K562 (cell line): ENCODE measurements at places on chromosomes 3 and 15.

GRCh38 chr15:80557441-80558234 is 137.5 kb upstream of the ABHD17C start:
- no peak for DNase-seq

GRCh38 chr15:38782156-38782555 is 217.5 kb upstream of the RASGRP1 start:
- no peak for DNase-seq

DNA sequence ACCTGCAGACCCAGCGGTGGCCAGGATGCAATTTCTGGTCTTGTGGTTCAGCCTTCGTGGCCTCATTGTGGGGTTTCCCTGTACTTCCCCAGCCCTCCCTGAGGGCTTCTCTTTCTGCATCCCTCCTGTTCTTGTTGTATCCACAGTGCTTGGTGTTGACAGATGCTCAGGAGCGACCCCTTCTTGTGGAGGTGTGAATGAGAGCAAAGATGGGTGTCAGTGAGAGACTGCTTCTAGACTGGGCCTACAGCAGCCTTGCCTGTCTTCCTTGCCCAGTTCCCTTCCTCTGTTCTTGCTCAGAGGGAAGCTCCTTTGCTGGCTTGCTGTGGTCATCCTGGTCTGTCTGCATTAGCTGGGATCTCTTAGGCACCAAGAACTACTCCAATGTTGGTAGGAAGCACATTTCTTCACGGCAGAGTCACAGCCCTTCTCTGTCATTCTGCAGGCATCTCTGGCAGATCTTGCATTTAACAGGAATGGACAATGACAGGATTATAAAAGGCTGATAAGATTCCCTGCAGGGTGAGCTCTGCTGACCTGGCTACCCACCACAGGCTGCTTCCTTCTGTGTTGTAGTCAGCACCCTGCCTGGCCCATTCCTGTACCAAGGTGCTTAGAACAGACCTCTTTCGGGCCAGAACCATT is 317.8 kb upstream of the C2CD4B start:
- peak; percentile 35 for DNase-seq

DNA sequence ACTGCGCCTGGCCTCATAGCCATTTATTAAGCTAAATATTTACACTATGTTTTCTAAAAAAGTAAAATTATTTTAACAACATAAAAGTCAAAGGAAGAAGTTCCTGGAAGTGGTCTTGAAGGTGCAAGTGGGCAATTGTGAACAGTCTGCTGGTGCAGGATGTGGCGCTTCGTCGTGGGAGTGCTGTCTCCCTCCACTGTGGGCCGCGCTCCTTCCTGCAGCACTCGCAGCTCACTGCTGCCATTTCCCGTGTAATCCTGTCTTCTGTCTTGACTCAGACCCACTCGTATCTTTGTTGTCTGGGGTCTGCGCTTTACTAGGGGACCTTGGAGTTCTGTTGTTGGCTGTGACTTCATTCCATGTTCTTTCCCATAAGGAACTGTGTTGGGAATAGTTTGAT is 56.3 kb downstream of the APBA2 start:
- DNase-seq, result no peak

GRCh38 chr15:30919877-30920550 is 16.3 kb downstream of the FAN1 start:
- no peak for DNase-seq

- DNase-seq, result no peak
These were observed 12.2 kb downstream of the RNF123 start for GRCh38 chr3:49701388-49702077.

GRCh38 chr3:73018790-73019441 is 22.3 kb downstream of the PPP4R2 start:
- no peak for DNase-seq

GRCh38 chr3:71998995-71999673 is 214.2 kb upstream of the PROK2 start:
- DNase-seq, result no peak

GRCh38 chr3:157859541-157859940 is 246.7 kb downstream of the SHOX2 start:
- DNase-seq, result no peak

DNA sequence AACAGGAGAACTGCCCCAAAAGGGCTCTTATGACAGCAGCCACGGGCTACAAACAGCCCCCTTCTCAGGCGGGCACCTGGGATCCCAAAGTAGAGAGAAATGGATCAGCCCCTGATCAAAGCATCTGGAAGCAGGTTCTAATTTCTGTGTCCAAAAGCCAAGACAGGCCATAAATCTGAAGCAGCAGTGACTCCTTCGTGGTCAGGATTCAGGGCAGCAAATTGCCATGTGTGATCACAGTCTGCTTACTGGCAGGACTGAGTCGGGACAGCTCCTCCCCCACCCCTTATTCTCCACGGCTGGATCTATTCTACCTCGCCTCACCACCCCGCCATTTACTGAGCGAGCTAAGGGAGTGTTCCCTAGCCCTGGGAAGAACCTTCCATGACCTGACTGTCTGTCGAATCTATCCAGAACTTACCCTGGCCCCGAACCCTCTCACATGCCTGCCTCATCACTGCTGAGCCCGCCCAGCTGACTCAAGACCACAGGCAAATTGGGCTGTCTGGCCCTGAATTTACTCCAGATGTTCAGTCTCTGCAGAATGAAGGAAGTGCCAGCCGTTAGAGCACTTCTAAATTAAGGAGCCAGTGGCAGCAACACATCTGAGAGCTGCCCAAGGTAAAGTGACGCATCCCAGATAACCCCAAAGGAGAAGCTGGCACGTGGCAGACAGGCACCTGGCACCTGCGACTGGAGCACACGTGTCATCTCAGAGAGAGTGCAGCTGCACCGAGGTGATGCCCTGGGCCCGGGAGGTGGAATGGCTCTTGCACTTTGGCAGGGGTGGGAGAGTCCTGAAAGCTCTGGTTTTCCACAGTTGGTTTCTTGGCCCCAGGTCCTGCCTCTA is 1.3 kb downstream of the LRRC15 start:
- no peak for DNase-seq

DNA sequence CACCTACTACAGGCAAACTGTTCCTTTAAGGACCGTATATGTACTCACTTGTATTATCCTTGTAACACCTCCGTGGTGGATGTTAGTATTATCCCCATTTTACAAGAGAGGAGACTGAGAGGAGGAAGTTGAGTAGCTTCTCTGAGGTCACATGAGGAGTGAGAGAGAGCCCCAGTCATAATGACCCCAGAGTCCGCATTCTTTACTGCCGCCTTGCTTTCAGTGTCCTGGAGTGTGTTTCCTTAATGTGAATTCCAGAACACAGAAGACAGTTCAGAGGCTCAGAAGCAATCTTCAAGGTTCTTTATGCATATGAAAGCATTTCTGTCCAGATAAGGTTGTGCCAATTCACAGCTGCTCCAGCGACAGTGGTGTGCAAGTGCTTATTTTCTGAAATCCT is 199.2 kb downstream of the CACNA2D3 start:
- no peak for DNase-seq

- DNase-seq, result no peak
These were observed 3.8 kb downstream of the GOLIM4 start for GRCh38 chr3:168091941-168092340.

- DNase-seq, result no peak
These were observed 38.9 kb downstream of the C3orf85 start for GRCh38 chr3:109175411-109175810.

- no peak for DNase-seq
These were observed 21.5 kb downstream of the CD86 start for GRCh38 chr3:122076491-122077292.

GRCh38 chr3:14353502-14353901 is 48.9 kb upstream of the SLC6A6 start:
- no peak for DNase-seq

- DNase-seq, result no peak
These were observed 29.5 kb upstream of the CCDC54 start for GRCh38 chr3:107347751-107348150.

DNA sequence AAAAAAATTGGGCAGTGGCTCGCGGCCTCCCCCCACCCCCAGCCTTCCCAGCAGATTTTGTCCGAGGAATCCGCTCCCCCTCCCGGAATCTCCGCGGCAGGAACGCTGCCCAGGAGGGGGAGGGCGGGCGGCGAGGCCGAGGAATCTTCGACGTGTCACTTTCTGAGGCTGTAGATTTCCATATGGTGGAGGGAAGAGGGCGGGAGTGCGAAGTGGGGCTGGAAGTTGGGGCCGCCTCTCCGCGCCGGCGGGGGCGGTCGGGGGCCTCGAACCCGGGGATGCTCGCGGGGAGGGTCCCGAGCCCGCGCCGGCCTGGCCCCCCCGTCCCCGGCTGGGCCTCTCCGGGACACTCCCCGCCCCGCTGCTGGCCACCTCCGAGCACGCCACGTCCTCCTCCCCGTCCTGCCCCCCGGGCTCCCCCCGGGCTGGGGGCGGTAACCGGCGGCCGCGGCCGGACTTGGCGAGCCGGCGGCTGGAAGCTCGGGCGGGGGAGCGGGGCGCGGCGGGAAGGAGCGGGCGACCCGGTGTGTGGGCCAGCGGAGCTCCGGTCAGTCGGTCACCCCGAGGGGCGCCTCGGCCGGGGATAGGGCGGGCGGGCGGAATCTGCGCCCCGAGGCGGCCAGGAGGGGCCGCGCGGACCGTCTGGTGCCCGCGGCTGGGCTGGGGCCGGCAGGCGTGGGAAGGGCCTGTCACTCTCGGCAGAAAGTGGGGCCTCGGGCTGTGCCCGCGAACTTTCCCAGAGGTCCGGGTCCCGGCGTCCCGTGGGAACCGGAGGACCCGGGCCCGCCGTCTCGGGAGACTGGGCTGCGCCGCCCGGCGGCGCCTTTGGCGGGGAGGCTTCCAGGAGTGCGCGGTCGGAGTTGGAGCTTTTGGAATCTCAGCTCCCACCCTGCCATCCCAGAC is 951 bp downstream of the FNDC3B start:
- DNase-seq, result peak; percentile 84

DNA sequence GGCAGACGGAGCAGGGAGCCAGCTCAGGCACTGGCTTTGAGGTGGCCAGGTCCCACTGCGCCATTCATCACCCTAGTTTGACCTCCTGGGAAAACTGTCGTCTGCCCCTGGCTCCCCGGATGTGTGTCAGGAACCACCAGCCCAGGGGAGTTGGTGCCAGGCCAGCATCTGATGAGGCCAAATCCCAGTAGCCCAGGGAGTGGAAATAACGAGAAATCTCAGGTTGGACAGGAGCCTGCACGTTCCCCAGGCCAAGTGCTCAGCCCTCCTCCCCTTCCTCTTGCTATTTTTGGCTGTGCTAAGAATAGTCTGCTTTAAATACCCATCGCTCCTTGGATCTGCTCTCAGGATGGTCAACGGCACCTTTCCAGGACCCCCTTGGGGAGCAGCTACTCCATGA is 93.1 kb upstream of the RPL32 start:
- no peak for DNase-seq

- peak; percentile 66 for DNase-seq
These were observed 722 bp upstream of the CCDC50 start for GRCh38 chr3:191328383-191328961.

DNA sequence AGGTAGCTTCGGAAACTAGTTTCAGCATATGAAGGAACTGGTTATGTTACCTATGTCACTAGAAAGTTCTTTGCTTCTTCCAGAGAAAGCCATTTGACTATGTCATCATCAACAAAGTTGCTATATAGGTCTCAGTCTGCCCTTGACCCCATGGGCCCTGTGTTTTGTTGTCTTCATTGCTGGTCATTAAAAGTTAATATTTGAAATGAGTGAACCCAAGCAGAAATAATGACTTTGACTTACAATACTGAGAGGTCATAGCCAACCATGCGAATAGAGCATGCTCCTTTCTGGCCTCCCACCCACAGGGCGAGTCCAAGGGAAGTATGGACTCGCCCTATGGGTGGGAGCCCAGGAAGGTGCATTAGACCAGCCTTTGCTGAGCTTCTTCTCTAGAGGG is 40.9 kb downstream of the APH1B start:
- DNase-seq, result no peak

DNA sequence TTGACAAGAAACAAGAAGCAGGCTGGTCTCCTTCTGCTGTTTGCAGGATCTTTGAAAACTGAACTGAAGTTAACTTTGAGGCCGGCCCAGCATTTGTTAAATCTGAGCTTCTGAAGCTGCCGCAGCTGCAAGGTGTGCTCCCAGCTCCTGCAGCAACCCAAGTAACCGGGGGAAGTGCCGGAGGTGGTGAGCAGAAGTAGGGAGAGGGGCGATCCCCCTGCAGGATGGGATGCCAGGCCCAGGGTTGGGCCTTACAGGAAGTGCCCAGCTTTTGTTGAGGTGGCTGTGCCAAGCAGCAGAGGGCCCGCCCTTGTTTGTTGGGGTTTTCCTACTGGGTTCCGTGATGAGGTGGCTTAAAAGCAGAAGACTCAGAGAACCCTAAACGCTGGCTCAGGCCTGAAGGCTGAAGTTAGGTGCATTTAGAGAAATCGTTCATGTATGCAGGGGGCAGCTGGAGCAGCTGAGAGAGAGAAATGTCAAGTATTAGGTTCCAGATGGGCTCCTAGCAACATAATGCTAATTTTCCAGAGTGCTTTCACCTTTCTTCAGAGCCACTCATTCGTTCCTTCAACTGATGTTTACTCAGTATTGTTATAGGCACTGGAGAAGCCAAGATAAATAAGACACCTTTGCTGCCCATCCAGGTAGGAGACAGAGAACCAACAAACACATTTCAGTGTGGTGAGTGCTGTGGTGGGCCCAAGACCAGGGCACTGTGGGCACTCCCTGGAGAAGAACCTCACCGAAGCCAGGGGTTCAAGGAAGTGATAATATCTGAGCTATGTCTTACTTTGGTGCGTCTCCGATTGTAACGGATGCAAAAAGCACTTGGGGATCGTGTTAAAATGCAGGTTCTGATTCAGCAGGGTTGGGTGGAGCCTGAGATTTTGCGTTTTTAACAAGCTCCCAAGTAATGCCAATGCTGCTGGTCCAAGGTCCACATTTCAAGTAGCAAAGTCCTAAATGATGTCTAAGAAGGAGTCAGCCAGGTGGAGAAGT is 42.2 kb upstream of the PLCL2 start:
- no peak for DNase-seq

DNA sequence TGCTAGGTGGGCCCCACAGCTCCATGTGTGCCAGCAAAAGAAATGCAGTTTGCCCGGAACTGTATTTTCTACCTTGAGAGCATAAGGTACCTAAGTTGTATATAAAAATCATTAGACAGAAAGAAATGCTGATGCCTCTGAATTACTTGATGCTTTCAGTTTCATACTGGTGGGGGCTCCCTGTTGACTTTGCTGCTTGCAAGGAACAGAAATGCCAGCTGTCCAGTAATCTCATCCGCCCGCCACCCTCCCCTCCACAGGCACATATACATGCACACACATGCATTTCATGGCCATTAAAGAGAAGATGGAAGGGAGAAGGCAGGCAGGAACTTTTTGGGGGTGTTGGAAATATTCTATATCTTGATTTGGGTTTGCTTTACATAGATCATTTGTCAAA is 38.4 kb downstream of the LIMD1 start:
- DNase-seq, result no peak

DNA sequence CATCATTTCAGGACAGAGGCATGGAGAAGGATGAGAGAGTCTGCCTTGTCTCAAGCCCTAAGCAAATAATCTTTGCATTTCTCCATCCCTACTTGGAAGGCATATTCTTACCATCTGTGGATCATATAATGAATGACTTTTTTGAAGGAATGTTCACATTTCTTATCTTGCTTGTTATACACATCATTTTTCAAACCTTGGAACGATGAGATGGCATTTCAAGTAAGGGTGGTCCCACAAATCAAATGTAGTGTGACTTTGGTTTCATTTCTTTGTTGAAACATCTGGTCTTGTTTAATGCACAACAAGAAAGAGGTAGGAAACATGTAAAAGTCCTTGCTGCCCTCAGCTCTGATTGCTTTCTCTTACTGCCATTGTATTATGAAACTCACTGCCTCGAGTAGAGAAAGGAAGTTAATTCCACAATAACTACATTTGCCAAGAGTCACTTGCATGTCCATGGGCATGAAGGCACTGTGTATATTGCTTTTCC is 32.1 kb downstream of the RBMS3 start:
- DNase-seq, result no peak

GRCh38 chr3:193701953-193702635 is 109.1 kb downstream of the OPA1 start:
- no peak for DNase-seq

- no peak for DNase-seq
These were observed 61.3 kb upstream of the P2RY1 start for GRCh38 chr3:152773633-152774032.
